Hematopoietic multipotent progenitor cell treated with erythropoietin and hydrocortisone succinate and interleukin-3 and kit ligand, for 15 days (in vitro differentiated cells): ENCODE measurements at places on chromosomes 4 and X.

GRCh38 chr4:56650262-56651055 lies 30.6 kb downstream of the HOPX start:
- no peak for DNase-seq

DNA sequence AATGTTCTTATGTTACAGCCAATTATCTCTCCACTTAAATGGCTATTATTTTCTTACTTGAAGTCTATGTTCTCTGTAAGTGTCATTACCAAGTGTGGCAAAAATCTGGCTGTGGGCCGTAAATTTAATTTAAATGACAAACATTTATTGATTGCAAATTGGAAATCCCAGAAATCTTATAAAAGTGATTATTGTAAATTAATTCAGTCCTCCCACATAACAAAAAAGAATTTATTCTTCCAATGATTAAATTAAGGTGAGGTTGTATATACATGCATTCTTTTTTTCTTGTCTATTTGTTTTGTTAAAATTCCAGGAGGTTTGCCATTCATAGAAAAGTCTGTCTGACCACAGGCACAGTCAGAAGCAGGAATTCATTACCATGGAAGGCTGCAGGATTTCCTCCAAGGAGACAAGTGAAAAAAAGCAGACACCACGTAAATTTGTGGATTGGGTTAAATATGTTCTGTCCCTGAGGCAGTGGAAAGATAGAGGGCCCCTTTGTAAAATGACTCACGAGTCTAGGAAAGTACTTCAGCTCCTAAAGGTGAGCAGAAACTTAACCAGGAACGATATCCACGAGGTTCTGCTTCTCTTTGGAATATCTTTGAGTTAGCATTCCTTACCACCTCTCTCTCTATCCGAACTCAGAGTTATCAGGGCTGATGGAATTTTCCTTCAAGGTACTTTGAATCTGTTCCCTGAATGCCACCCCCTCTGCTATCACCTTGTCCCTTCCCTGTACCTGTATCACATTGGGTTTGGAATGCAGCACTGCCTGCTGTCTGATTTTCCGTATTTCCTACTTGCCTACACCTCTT lies 10.7 kb downstream of the PPARGC1A start:
- DNase-seq: no peak

- peak; percentile 5 for DNase-seq
Measured at GRCh38 chrX:47540754-47541538, 20.1 kb upstream of the ARAF start.

- DNase-seq: no peak
Measured at GRCh38 chrX:73182502-73183114, 32.0 kb downstream of the NAP1L2 start.

DNA sequence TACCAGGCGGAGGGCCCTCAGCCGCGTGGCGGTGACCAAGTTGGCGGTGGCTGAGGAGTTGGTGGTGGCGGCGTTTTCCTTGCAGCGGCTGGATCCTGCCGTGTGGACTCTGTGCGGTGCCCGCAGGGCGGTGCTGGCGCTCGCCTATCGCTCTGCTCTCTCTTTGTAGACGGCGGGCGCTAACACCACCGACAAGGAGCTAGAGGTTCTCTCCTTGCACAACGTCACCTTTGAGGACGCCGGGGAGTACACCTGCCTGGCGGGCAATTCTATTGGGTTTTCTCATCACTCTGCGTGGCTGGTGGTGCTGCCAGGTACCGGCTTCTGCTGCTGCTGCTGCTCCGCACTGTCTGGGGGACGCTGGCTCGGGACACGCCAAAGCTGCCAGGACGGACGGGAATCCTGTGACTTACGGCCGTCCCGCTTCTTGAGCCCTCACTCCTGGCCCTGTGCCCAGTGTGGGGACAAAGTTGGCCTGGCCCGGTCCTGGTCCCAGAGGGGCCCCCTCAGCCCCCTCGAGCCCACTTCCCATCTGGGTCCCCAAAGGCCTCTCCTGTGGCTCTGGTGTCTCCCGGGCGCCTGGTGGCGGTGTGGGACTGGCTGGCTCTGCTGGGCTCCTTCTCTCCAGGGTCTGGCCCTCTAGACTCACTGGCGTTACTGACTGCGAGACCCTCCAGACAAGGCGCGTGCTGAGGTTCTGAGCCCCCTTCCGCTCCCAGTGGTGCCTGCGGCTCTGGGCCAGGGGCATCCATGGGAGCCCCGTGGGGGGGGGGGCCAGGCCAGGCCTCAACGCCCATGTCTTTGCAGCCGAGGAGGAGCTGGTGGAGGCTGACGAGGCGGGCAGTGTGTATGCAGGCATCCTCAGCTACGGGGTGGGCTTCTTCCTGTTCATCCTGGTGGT lies 10.7 kb downstream of the FGFR3 start:
- no peak for DNase-seq

- no peak for DNase-seq
Measured at GRCh38 chr4:74387790-74388189, 22.8 kb downstream of the EREG start.

- DNase-seq: no peak
Measured at GRCh38 chrX:112645774-112646173, 34.0 kb downstream of the LHFPL1 start.

DNA sequence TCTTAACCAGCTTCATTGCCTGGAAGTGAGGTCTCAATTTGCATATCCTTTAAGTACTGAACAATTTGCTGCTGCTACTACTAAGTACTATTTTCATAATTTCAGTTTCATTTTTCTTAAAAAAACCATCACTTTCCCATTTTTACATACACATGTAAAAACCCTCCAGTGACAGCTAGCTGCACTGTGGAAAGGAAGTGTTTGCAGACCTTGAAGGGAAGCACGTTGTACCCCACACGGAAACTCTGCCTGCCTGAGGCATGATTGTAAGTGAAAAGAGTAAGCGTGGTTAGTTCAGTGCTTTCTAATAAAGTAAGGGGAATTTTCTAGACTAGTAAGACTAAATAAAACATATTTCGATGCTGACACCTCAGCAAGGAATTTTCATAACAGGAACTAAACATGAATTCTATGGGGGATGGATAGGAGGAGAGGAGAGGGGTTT lies 103.6 kb downstream of the RAPGEF2 start:
- no peak for DNase-seq

- DNase-seq: peak; percentile 5
Measured at GRCh38 chr4:20773144-20773997, 73.1 kb downstream of the PACRGL start.
